Nucleus accumbens (tissue), 56 donors: ENCODE measurements at places on chromosomes 6 and 20.

GRCh38 chr6:44016131-44016870 is 111.0 kb downstream of the MRPL14 start:
- no peak for DNase-seq

- no peak for DNase-seq
Measured at GRCh38 chr6:84052204-84052882, 18.8 kb downstream of the MRAP2 start.

DNA sequence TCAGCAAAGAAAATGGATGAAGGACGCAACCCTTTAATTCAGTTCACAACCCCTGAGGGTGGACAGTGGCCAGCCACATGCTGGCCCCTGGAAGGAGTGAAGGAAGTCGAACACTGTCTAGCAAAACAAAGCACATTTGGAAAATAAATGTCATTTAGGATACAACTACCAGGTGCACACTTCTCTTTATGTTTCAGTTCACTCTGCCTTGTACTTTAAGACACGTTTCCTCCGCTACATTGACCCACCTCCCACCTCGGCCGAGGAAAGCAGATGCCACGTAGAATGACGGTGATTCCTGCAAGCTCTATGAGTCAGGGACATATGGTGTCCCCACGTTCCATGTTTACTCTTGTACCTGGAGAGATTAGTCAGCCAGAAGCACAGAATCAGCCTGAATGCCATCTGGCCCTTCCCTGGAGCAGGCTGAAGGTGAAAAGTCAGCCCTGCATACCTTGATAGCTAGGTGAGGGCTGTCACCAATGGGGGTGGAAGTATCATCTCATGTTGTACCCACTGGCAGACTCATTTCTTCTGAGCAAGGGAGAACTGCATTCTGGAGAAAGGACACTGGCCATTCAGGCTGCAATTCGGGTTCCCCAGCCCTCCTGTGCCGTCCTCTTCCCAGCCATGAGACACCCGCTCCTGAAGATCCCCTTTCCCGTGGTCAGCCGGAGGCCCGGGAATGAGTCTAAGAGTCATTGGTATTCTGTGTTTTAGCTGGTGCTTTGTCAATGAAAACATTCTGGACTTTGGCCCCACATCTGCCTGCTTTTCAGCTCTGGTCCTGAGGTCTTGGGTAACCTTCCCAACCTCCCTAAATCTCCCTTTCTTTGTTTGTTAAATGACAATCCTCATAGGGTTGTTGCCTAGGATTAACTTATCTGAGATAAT is 60.6 kb downstream of the FOXA2 start:
- DNase-seq = no peak

- no peak for DNase-seq
Measured at GRCh38 chr6:55968926-55969325, 93.5 kb upstream of the BMP5 start.

DNA sequence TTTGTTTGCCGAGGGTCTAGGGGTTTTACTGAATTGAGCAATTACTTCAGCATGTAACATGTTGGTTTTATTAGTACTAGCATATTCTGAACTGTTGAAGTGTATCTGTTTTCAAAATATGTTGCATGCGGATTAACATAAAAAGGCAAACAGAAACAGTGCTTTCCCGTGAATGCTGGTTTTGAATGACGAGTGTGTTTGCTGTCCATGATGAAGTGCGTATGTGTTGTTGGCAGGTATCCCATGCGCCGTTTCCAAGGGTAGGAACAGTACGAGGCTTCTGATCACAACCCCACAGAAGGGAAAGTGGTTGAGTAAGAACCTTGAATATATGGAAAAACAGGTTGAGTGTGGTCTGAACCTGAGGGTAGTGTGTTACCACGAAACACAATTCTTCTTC is 232.9 kb downstream of the SAMD5 start:
- DNase-seq = no peak

DNA sequence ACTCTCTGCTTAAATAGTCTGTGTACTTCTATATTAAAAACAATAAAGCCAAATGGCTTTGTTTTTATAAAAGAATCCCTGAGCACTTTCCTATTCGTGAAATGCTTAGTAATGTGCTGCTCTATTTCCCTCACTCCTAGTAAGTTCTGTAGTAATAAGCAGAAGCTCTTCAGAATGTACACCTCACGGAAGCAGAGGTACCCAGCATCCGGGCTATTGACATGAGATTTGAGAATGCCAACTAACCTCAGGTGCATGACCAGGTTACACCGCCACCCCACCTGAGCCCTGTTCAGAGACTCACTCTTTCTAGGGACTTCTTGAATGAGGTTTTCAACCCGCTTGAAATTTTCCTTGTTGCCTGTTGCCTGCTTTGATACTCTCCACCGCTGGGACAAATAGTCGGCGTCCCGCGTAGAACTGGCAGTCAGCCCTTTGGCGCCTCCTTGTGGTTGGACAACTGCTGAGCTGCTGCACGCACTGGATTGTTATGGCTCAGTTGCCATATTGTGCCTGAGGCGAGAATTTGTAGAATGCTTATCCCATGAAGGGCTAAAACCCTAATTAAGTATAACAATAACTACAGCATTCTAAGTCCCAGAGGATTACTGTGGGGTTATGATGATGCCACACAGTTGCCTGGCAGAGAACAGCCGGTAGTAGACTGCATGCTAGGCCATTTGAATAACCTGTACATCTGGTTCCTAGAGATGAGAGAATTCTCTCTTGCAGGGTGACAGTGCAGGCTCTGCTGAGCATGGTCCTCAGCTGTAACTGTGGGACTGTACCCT is 95.4 kb downstream of the KHDC1L start:
- DNase-seq = peak; percentile 28

DNA sequence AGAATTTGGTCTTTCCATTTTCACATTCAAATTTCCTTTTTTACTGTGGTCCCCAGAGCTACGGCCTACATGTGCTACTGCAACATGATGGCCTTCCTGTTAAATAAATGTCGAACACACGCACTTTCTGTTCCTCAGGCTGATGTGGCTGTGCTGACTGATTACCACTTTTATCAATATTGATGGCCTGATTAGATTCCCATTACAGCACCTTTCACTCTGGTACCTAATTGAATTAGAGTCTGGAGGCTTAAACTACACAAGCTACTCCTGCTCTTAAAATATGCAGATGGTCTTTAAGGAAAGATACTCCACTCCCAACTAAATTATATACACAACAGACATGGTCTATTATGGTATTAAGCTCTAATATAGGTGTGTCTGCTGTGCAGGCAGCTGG is 301.6 kb downstream of the FRK start:
- no peak for DNase-seq

DNA sequence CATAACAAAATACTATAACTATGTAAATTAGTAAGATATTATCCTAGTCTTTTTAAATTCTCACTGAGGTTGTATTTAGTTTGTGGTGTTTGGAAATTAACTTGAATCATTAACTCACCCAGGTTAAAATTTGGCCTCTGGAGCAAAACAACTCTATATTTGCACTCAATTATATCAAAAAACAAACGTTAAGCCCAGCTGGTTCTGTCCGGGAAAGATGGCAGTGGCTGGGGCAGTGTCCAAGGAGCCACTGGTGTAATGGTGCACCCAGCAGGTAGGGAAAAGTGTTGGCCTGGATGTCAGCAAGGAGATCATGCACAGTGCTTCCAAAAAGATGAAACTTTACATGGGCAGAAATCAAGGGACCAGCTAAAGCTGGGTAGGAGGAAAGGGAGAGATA is 285.3 kb upstream of the CITED2 start:
- no peak for DNase-seq

GRCh38 chr20:4550740-4551139 is 171.0 kb upstream of the PRND start:
- DNase-seq = no peak

DNA sequence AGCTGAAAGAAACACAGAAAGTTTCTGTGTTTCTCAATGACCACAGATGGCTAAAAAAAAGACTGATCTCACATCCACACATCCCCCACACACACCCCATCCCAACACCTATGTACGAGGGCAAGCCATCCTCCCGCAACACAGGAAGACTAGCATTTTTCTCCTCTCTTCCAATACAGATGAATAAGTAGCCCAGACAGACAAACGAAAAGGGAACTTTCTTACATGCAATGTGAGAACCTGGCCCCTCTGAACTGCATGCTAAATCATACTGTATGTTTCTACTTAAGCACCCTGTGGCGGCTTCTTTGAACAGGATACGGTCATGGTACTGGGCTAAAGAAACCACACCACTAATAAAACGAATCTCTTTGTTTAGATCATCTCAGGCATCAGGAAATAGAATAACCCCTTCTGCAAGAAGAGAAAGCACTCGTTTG is 116.2 kb downstream of the GMDS start:
- no peak for DNase-seq

GRCh38 chr20:20452254-20452676 is 84.4 kb downstream of the INSM1 start:
- DNase-seq = peak; percentile 96
